ENCODE measurements at places on chromosomes 1 and 21. TPM values are rescaled to one million over a fixed set of nuclear protein-coding genes. Genes with fewer than 3 reads are reported as not detected.

DNA sequence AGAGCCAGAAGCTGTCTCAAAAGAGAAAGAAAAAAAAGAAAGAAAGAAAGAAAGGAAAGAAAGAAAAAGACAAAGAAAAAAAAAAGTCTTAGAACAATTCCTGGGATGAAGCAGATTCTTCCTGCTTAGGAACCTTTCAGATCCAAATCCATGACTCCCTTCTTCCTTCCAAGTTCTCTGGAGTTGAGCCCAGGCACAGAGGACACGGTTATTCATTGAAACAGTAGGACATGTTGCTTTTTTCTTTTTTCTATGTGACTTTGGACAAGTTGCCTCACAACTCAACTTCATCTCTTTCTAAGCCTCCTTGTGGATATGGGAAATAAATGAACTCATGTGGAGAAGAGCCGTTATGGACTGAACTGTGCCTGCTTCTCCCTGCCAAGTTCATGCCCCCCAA, 14.7 kb upstream of the TNFRSF8 start:
- peaks cover 10% of the 10 kb centered on the region for H3K27me3 ChIP-seq
- no peaks in the 10 kb centered on the region for H3K36me3 ChIP-seq
- H3K27ac ChIP-seq: no peak overlapping the region
- no peak overlapping the region for H3K4me3 ChIP-seq
- no peak for DNase-seq

The MCOLN2 gene
- 57.6 TPM for total RNA-seq

DNA sequence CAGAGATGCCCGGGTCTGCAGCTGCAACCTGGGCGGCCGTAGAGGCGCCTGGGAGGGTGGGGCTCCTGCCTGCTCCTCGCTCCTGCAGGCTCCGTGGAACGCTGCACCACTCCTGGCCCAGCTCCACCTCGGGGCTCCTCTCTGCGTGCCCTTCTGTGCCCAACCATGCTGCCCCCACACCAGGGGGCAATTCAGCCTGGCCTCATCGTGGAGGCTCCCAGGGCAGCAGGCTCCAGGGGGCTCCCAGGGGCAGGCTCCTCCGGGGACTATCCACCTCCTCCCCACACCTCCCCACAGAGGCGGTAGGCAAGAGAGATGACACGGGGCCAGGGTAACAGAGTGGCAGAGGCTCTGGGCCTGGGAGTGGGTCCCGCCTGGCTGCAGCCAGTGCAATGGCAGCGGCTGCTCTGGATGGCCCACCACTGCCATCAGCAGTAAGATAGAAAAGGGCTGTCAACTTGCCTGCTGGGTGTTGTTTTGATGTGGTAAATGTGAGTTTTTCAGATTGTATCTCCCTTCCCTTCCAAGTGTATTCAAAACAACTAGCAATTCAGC, 22.4 kb upstream of the LRRC8C start:
- H3K4me3 ChIP-seq: peak overlapping the region; percentile 85
- H3K4me1 ChIP-seq: peaks cover 96% of the 10 kb centered on the region
- peak overlapping the region; percentile 87 for H3K27ac ChIP-seq
- peak; percentile 69 for DNase-seq
- no peaks in the 10 kb centered on the region for H3K27me3 ChIP-seq
- H3K36me3 ChIP-seq: peaks cover 3% of the 10 kb centered on the region

The AQP10 gene
- not detected for total RNA-seq

GRCh38 chr1:145707183-145707867, at the start of gene PDZK1:
TSS of gene PDZK1 (minus strand) at chr1:145707368. CDS start at chr1:145688021, 19,347 bp downstream.
- H3K4me3 ChIP-seq: no peak within 1 kb of the TSS
- H3K27ac ChIP-seq: no peak within 1 kb of the TSS
- H3K27me3 ChIP-seq: no peaks in the 10 kb centered on the region
- no peaks in the 10 kb centered on the region for H3K4me1 ChIP-seq
- H3K36me3 ChIP-seq: no peaks in the 10 kb centered on the region

GRCh38 chr1:173347282-173347818, 129.8 kb upstream of the PRDX6 start:
- no peaks in the 10 kb centered on the region for H3K4me1 ChIP-seq
- DNase-seq: no peak
- peaks cover 6% of the 10 kb centered on the region for H3K36me3 ChIP-seq
- H3K27ac ChIP-seq: no peak overlapping the region
- no peak overlapping the region for H3K4me3 ChIP-seq
- no peaks in the 10 kb centered on the region for H3K27me3 ChIP-seq

All from activated T-cell treated with anti-CD3 and anti-CD28 coated beads, Interleukin-2, amount 50 U/mL, for 72 hours (primary cell).